ENCODE measurements at places on chromosomes 7 and 10.

DNA sequence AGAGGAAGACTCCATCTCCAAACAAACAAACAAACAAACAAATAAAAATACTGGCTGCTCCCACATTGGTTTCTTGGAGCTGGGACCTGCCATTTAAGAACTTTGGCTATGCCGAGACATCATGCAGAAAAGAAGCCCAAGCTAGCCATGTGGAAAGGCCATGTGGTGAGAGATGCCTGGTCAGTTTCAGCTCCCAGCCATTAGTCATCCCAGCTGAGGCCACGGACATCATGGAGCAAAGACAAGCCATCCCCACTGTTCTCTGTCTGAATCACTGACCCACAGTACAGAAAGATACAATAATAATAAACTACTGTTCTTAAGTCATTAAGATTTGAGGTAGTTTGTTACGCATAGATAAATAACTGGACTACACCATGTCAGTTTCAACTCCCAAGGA, 70.0 kb upstream of the PCBD1 start:
- H3K36me3 ChIP-seq, result no peaks in the 10 kb centered on the region
- H3K27ac ChIP-seq, result no peak overlapping the region
- H3K4me3 ChIP-seq, result no peak overlapping the region
- no peaks in the 10 kb centered on the region for H3K4me1 ChIP-seq

GRCh38 chr10:103736763-103737162, 118.6 kb downstream of the SH3PXD2A start:
- no peak overlapping the region for H3K4me3 ChIP-seq
- DNase-seq, result no peak
- no peaks in the 10 kb centered on the region for H3K4me1 ChIP-seq
- H3K27ac ChIP-seq, result no peak overlapping the region

GRCh38 chr10:47312663-47312995, 9.6 kb upstream of the GDF2 start:
- no peak for DNase-seq
- no peaks in the 10 kb centered on the region for H3K36me3 ChIP-seq
- no peak overlapping the region for H3K27ac ChIP-seq
- no peak overlapping the region for H3K4me3 ChIP-seq
- H3K27me3 ChIP-seq, result peaks cover 9% of the 10 kb centered on the region

- no peak overlapping the region for H3K4me3 ChIP-seq
- H3K4me1 ChIP-seq, result peaks cover 11% of the 10 kb centered on the region
- peak overlapping the region; percentile 42 for H3K27ac ChIP-seq
- no peaks in the 10 kb centered on the region for H3K27me3 ChIP-seq
- peaks cover 63% of the 10 kb centered on the region for H3K36me3 ChIP-seq
These were observed 36.0 kb upstream of the DGKI start for GRCh38 chr7:137882806-137883205.

DNA sequence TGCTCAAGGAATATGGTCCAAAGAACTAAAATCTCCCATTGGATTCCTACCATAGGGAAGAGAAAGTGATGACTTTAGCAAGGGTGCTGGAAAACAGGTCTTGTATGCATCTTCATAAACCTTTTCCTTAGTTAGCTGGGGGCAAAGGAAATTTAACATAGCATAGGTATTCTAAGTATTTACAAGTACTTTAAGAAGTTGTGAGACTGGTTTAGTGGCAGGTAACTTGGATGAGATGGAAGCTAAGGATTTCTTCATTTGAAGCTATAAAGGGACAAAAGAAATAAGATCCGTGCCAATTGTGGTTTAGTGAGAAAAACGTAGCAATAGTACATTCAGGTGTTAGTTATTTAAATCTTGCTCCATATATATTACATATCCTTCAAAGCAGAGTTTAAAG, 183.4 kb upstream of the TCF7L2 start:
- no peak for DNase-seq
- no peak overlapping the region for H3K4me3 ChIP-seq
- no peaks in the 10 kb centered on the region for H3K27me3 ChIP-seq
- H3K27ac ChIP-seq, result no peak overlapping the region

DNA sequence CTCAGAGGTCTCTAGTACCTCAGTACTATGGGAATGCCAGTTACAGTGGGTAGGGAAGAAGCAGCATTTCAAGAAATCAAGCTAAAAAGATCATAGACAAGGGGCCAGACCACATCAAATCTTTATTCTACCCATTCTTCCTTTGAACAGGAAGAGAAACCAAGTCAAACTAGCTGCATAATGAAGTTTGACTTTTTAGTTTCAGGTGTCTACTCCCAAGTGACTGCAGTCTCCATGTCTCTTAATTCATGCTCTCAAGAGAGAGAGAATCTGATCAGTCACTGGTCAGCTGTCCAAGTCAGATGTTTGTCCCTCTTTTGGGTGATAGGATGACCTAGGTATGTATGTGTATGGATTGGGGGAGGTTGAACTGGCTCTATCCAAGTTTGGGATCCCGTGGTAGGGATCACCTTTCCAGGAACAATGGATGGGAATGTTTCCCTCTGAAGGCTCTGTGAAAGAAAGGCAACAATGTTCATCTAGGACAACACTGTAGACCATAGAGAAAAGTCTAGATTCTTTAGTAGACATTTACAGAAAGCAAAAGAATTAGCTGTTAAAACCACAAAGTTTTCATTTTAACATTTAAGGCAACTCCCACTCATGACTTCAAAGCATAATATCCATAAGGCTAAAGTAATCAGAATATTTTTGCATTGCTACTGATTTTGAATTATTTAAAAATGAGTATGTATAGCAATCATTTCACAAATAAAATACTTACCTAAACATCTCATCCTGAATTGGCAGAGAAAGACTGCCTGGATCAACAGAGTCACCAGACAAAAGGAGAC, 30.1 kb upstream of the PRTFDC1 start:
- H3K4me1 ChIP-seq, result peaks cover 6% of the 10 kb centered on the region
- H3K4me3 ChIP-seq, result no peak overlapping the region
- no peaks in the 10 kb centered on the region for H3K36me3 ChIP-seq
- no peak for DNase-seq
- no peak overlapping the region for H3K27ac ChIP-seq

DNA sequence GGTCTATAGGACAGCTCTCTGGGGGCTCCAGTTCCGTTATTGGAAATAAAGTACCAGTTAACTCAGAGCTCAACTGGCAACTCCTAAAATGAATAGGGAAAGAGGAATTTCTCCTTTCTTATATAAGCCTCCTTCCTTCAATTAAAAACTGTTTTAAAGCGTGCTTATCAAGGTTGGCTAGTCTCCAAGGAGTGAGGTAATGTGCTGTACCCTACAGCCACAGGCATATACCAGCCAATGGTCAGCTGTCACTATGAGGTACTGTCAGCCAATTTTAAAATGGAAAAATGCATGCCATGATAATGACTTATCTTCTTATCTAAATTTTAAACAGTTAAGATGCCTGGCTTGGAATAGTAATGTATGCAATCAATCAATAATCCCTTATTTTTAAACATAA, 76.2 kb downstream of the PLCE1 start:
- H3K4me3 ChIP-seq, result no peak overlapping the region
- H3K4me1 ChIP-seq, result no peaks in the 10 kb centered on the region
- H3K27ac ChIP-seq, result no peak overlapping the region
- peaks cover 4% of the 10 kb centered on the region for H3K27me3 ChIP-seq
- no peak for DNase-seq

DNA sequence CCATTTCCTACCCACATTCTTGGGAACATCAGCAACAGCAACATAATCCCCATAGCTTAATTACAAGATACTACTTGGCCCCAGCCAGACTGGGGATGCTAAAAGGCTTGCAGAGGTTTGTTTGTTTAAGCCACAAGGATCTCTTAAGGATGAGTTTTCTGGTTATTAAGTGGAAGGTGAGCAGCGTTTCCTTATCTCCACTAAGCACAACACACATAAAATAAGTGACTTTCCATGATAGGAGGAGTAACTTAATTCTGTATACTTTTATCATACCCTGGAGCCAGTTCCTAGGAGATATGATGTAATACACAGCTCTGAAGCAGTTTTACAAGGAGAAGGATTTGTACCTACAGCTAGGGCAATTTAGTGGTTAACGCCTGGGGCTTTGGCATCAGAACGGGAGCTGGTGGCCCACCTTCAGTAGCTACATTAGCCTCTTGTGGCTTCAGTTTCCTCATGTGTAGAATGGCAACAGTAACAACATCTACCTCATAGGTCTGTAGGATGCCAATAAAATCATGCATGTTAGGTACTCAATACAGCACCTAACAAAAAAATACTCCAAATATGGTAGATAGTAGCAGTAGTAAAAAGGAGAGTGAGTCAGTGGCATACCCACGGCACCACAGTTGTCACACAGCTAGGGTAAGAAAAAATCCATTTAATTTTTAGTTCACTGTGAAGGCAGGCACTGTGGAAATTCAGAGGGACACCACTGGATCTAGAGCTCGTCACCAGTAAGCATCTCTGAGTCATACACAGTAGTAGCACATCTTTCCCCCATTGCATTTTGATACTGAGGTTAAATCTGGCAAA, 55.2 kb downstream of the DOCK4 start:
- H3K27me3 ChIP-seq, result peaks cover 15% of the 10 kb centered on the region
- no peak overlapping the region for H3K4me3 ChIP-seq
- H3K27ac ChIP-seq, result no peak overlapping the region
- no peaks in the 10 kb centered on the region for H3K4me1 ChIP-seq

DNA sequence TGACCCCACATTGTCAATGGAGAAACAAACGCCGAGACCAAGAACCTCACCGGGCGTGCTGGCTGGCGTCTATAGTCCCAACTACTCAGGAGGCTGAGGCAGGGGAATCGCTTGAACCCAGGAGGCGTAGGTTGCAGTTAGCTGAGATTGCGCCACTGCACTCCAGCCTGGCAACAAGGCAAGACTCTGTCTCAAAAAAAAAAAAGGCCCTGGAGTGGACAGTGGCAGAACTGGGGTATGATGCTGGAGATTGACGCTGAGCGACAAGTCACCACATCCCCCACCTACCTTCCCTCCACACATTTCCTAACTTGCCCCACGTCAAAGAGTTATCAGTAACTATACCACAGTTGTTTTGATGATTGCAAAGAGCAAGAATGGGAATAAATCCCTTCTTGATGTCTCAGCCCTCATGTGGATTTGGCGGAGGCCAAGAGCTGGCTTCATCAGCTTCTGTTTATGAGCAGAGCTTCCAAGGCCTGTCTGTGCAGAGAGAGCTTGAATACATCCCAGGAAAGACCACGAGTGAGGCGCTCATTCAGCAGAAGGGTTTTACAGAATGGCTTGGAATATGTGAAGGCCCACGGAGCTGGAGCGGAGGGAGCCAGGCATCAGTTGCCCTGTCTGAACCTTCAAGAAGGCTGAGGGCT, 28.0 kb upstream of the TNS3 start:
- H3K4me3 ChIP-seq, result no peak overlapping the region
- H3K4me1 ChIP-seq, result peaks cover 9% of the 10 kb centered on the region
- DNase-seq, result no peak
- no peaks in the 10 kb centered on the region for H3K36me3 ChIP-seq
- no peak overlapping the region for H3K27ac ChIP-seq

DNA sequence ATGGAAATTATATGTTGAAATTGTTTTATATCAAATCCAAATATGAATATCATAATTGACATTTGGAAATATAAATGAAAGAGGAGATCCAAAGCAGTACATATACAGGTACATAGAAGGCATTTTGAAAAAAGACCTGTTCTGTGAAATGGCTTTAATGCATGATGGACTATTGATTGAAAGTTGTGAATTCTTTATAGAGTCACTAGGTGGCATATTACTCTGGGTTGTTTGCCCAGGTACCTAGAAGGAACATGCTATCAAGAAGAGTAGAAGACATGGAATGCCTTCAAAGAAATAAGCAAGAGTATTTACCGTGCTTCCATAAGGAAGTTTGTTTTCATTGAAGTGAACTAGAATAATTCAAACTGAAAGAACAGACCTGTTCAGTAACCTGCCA, 160.0 kb upstream of the ANK3 start:
- no peaks in the 10 kb centered on the region for H3K27me3 ChIP-seq
- H3K27ac ChIP-seq, result no peak overlapping the region
- H3K4me1 ChIP-seq, result no peaks in the 10 kb centered on the region
- no peaks in the 10 kb centered on the region for H3K36me3 ChIP-seq

GRCh38 chr7:156986378-156986777, 24.1 kb downstream of the MNX1 start:
- no peak for DNase-seq
- no peak overlapping the region for H3K27ac ChIP-seq
- peaks cover 18% of the 10 kb centered on the region for H3K27me3 ChIP-seq
- H3K4me1 ChIP-seq, result no peaks in the 10 kb centered on the region
- H3K36me3 ChIP-seq, result peaks cover 4% of the 10 kb centered on the region
- no peak overlapping the region for H3K4me3 ChIP-seq

GRCh38 chr10:81146436-81146835, 608.7 kb downstream of the SH2D4B start:
- H3K36me3 ChIP-seq, result no peaks in the 10 kb centered on the region
- H3K4me3 ChIP-seq, result no peak overlapping the region
- DNase-seq, result no peak
- no peak overlapping the region for H3K27ac ChIP-seq

- DNase-seq, result no peak
- peak overlapping the region; percentile 9 for H3K27ac ChIP-seq
- no peak overlapping the region for H3K4me3 ChIP-seq
- H3K36me3 ChIP-seq, result no peaks in the 10 kb centered on the region
These were observed 108.3 kb downstream of the ZMIZ1 start for GRCh38 chr10:79176949-79177602.

- no peak overlapping the region for H3K27ac ChIP-seq
- H3K36me3 ChIP-seq, result no peaks in the 10 kb centered on the region
- DNase-seq, result no peak
These were observed 254.1 kb downstream of the WDR37 start for GRCh38 chr10:1310271-1310789.

- H3K4me1 ChIP-seq, result peaks cover 7% of the 10 kb centered on the region
- H3K4me3 ChIP-seq, result no peak overlapping the region
- no peak overlapping the region for H3K27ac ChIP-seq
- no peak for DNase-seq
These were observed 6.7 kb upstream of the MGAM2 start for GRCh38 chr7:142104550-142105527.

GRCh38 chr10:48231699-48232315, 42.7 kb downstream of the FRMPD2 start:
- H3K36me3 ChIP-seq, result no peaks in the 10 kb centered on the region
- H3K4me3 ChIP-seq, result no peak overlapping the region
- DNase-seq, result no peak
- no peak overlapping the region for H3K27ac ChIP-seq
- peaks cover 9% of the 10 kb centered on the region for H3K4me1 ChIP-seq
- peaks cover 26% of the 10 kb centered on the region for H3K27me3 ChIP-seq

DNA sequence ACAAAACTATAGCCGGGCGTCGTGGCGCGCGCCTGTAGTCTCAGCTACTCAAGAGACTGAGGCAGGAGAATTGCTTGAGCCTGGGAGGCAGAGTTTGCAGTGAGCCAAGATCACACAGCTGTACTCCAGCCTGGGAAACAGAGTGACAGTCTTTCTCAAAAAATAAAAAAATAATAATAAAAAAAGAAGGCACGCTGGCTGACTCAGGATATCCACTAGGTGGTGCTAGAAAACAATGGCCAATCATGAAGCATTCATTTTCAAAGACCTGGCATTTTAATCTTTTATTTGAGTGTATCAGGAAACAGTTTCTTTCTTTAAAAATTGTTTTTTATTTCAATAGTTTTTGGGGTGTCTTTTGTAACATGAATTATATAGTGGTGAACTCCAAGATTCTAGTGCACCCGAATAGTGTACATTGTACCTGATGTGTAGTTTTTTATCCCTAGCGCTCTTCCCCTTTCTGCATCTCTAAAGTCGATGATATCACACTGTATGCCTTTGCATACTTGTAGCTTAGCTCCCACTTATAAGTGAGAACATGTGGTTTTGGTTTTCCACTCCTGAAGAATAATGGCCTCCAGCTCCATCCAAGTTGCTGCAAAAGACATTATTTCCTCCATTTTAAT, 88.6 kb downstream of the LYZL1 start:
- H3K4me3 ChIP-seq, result no peak overlapping the region
- no peaks in the 10 kb centered on the region for H3K36me3 ChIP-seq
- no peaks in the 10 kb centered on the region for H3K4me1 ChIP-seq
- no peaks in the 10 kb centered on the region for H3K27me3 ChIP-seq
